ENCODE measurements at places on chromosomes 2 and 18.

DNA sequence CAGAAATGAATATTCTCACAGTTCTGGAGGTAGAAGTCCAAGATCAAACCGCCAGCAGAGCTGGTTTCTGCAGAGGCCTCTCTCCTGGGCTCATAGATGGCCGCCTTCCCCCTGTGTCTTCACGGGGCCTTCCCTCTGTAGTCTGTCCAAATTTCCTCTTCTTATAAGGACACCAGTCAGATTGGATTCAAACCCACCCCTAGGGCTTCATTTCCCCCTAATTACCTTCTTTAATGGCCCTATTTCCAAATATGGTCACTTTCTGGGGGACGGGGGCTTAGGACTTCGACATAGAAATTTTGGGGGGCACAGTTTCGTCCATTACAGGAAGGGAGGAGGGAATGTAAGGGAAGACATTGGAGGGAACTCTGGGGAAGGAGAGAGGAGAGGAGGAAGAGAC, 132.6 kb downstream of the DDX1 start:
- DNase-seq: no peak

- no peak for DNase-seq
Measured at GRCh38 chr2:238226698-238227586, 12.9 kb downstream of the HES6 start.

GRCh38 chr18:56568986-56569385, 69.4 kb downstream of the TXNL1 start:
- DNase-seq: no peak

- DNase-seq: no peak
Measured at GRCh38 chr2:26805241-26805676, 19.4 kb downstream of the CENPA start.

DNA sequence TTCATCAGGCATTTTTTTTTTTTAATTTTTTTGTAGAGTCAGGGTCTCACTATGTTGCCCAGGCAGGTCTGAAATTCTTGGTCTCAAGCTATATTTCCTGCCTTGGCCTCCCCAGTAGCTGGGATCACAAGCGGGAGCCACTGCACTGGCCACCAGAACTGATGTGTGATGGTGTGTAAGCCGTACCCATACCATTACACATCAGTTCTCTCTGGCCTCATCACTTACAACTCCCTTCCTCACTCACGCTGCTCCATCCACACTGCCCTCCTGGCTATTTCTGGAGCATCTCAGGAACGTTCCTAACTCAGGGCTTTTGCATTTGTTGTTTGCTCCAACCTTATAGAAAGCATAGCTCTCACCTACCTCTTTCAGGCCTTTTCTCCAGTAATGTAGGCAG, 834.5 kb upstream of the ID2 start:
- no peak for DNase-seq

GRCh38 chr2:85890522-85891176, 1.9 kb upstream of the ST3GAL5 start:
- no peak for DNase-seq

GRCh38 chr2:109529532-109530449, 84.0 kb downstream of the SEPTIN10 start:
- DNase-seq: no peak

GRCh38 chr18:46148810-46149209, 44.6 kb downstream of the HAUS1 start:
- peak; percentile 10 for DNase-seq

DNA sequence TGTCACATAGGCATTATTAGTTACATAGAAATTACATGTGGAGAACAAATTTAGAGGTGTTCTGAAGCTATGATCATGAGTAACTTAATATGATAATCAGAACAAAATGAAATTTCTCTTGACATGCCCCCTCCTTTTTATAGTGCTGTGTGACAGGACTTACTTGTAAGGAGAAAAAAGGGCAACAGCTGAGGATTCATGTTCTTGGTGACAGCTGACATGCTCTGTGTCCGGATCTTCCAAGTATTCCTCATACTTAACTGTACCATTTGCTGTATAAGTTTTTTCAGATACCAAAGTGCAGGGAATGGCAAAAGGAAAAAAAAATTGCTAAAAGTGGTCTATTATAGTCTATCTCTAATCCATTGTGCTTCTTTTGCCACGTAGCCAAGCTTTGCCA, 3.5 kb upstream of the MYL1 start:
- DNase-seq: no peak

GRCh38 chr2:51559026-51559425, 527.1 kb upstream of the NRXN1 start:
- DNase-seq: no peak

- DNase-seq: peak; percentile 5
Measured at GRCh38 chr2:178306352-178307073, 112.2 kb downstream of the OSBPL6 start.

DNA sequence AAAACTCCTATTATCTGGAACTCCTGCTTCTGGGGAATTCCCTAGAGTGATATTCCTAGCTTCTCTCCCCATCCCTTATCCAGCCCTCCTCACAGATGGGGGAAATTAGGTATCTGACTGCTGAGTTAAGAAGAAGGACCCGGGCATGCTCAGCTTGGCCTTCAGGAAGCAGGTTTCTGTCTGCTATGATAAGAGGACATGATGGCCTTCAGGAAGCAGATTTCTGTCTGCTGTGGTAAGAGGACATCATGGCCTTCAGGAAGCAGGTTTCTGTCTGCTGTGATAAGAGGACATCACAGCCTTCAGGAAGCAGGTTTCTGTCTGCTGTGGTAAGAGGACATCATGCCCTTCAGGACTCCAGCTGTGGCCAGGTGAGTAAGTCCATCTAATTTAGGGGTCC, 65.2 kb downstream of the PLEKHM3 start:
- no peak for DNase-seq

GRCh38 chr18:31548853-31549252, 42.8 kb upstream of the TTR start:
- DNase-seq: no peak

GRCh38 chr18:45617284-45617683, 2.0 kb downstream of the SLC14A2 start:
- DNase-seq: no peak

DNA sequence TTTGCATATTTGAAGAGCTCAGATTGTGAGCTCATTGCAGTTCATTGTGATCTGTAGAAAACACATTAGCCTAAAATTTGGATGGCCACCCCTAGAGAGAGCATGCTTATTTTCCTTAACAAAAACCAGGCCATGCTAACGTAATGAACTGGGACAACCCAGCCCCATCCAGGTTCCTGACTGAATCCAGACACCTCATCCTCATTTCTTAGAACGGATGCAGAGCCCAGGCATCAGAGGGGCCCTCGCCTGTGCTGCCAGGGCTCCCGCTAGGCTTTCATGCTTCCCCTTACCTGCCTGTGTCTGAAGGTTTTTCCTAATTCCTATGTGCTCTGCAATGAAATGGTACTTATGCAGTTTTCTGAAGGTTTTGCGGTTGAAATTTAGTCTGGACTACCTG, 171.1 kb downstream of the CCDC102B start:
- no peak for DNase-seq

DNA sequence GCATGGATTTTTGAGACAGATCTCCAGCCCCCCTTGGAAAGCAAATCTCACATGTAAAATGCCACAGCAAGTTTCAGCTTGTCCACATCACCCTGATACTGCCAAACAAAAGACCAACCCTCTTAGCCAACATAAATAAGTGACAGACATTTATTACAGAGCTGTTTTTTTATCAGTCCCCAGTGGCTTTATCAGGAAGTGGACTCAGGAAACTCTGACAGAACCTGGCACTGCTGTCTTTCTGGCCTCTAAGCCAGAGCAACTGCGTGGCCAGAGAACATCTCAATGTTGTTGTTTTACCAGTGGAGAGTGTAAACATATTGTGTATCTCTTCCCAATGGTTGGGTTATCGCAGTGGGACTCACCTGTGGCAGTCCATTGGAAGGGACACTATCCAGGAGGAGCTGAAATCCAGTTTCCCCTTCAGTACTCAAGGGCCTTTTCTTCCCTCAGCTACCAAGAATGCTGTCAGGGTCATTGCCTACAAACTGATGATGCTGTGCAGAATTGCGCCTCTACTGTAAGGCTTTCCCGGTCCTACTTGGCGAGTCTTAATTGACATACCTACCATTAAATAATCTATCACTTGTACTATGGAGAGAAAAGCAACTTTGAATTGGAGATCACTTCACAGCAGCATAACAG, 22.0 kb downstream of the SLC14A1 start:
- DNase-seq: no peak

DNA sequence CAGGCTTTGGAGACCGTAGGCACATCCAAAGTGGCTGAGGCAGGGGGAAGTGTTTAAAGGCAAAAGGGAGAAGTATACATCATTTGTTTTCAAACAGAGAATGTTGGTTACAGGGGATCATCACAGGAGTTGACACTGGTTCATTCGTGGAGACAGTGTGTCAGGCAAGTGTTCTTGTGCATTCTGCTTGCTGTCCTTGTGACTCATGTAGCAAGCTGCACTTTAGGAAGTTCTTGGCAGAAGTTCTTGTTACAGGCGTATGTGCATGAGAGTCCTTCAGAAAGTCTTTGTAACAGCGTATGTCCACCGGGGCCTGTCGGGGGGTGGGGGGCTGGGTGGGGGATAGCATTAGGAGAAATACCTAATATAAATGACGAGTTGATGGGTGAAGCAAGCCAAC, 36.5 kb upstream of the B4GALT6 start:
- DNase-seq: no peak

- DNase-seq: no peak
Measured at GRCh38 chr18:48693625-48694262, 154.9 kb downstream of the CTIF start.

- no peak for DNase-seq
Measured at GRCh38 chr2:14960686-14961324, 328.3 kb downstream of the LRATD1 start.

- DNase-seq: peak; percentile 22
Measured at GRCh38 chr2:128623776-128624761, 305.4 kb upstream of the HS6ST1 start.

- DNase-seq: no peak
Measured at GRCh38 chr2:165016772-165017411, 61.6 kb upstream of the SLC38A11 start.

DNA sequence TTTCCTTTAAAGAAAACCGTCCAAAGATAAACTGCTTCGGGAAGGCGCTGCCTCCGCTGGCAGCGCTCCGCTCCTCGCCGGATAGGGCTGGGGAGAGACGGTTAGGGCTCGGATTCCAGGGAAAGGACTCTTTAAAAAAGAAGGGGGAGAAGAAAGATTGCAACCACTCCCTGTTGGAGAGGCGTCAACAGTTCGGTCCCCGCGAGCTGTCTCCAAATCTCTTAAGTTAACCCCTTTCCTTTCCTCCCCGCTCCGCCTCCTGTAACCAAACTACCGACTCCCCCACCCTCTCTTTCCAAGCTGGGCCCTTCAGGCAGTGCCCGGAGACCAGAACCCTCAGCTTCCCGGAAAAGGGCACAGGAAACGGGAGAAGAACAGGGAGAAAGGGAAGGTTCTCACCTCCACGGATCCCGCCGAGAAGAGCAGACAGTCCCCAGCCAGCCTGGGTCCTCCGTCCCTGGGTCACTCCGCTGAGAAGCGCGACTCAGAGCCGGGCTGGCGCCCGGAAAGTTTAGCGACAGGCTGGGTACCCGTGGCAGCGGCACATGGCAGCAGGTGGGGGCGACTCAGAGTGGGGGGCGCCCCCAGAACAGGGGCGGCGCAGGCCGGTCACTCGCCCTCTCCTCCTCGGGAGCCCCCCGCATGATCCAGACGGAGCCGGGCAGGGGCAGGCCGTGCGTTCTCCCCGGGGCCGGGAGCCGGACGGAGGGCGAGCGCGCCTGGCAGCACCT, 675 bp downstream of the FZD5 start:
- DNase-seq: peak; percentile 20

DNA sequence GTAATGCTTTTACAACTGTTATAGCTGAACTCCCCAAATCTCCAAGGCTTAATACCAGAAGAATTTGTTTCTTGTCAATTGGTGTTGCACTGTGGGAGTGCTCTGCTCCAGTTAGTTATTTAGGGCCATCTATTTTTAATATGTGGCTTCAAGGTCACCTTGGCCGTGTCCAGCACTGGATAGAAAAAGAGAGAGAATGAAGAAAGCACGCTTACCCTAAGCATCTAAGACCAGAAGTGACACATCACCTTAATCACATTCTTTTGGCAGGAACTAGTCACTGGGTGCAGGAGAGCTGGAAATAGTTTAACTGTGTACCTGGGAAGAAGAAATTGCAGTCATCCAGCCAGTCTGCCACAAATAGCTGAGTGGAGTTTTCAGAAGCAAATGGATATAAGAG, 78.8 kb downstream of the VWC2L start:
- no peak for DNase-seq

DNA sequence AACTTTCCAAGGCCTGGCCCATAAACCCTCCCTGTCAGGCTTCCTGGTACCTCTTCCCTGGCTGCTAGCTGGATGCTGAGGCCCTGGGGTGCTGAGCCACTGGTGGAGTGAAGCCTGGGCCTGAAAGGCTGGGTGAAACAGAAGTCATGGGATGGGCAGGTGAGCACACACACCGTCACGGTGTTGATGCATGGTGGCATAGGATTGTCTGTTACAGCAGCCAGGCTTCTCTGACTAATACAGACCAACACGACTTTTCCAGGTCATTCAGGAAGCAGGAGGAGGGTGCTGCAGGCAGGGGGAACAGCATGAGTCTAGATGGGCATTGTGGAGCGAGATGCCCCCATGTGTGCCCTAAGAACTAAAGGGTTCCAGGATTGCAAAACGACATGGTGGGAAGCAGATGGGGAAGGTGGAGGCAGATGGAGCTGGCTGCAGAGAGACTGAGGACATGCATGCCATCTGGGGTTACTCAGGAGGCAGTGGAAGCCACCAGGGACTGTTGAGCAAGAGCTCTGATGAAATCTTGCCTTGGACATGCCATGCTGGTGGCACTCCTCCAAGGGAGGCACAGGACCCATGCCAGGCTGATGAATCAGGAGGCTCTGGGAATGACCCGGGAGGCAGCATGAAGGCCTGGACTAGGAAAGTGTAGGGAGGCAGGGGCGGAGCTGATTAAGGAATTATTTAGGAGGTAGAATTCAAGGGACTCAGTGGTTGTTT, 480.9 kb downstream of the TSN start:
- no peak for DNase-seq
